ENCODE measurements at places on chromosomes 1 and 21.

GRCh38 chr1:44237721-44238457 lies 24.6 kb downstream of the DMAP1 start:
- ATAC-seq = peak; percentile 25

- no peak for ATAC-seq
These were observed 34.5 kb downstream of the PROX1 start for GRCh38 chr1:214022229-214022791.

- no peak for ATAC-seq
These were observed 39.4 kb upstream of the EFHD2 start for GRCh38 chr1:15370268-15370667.

DNA sequence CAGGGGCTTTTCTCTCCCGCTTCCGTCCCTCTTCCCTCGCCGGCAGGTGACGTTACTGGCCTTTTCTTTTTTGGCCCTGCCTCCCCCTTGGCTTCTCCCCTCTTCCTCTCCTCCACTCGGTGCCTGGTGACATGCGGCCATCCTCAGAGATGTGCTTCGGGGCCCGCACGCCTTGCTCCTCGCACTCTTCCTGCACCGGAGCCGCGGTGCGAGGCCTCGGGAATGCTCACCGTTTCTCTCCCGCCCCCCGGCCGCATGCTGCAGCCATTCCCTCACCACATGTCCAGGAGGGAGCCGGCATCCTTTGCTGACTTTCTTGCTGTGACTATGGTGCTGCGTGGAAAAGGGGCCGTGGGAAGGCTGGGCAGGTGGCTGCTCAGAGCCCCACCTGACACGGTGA lies 39.3 kb downstream of the PDE9A start:
- ATAC-seq = no peak

GRCh38 chr1:156795787-156796186 lies 20.9 kb downstream of the SH2D2A start:
- no peak for ATAC-seq

- ATAC-seq = no peak
These were observed 84.4 kb downstream of the MACF1 start for GRCh38 chr1:39288735-39289465.

- no peak for ATAC-seq
These were observed 73.2 kb downstream of the GRIK3 start for GRCh38 chr1:36961062-36961615.

DNA sequence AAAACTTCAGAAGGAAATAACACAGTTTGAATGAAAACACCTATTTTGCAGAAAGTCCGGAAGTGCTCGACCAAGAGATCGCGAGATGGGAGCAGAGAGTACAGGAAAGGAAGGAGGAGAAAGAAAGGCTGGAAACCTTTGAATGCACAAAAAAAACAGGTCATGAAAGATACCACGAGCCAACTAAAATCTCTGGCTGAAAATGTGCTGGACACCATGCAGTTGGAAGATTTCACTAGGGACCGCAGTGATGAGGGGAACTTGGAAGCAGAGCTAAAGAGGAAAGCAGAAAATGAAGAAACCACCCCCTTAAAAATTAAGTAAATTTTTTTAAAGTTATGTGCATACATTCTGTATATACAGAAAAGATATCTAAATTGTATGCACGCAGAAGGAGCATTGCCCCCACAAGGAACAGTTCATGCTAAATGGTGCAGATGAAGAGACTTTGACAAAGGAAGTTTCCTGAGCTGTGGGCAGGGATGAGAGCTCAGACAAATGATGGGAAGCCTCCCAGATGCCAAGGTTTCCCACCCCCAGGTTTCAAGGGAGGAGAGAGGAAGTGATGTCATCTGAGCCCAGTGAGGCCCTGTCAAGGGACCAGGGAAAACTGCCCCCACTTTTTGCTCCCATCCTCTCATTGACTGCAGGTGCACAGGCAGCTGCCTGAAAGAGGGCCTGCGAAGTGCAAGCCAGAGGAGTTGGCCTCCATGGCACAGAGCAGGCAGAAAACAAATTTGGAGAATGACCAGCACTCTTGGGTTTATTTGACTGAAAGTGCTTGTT lies 52.5 kb downstream of the ETS2 start:
- no peak for ATAC-seq

GRCh38 chr1:6891781-6892579 lies 106.7 kb downstream of the CAMTA1 start:
- ATAC-seq = no peak

DNA sequence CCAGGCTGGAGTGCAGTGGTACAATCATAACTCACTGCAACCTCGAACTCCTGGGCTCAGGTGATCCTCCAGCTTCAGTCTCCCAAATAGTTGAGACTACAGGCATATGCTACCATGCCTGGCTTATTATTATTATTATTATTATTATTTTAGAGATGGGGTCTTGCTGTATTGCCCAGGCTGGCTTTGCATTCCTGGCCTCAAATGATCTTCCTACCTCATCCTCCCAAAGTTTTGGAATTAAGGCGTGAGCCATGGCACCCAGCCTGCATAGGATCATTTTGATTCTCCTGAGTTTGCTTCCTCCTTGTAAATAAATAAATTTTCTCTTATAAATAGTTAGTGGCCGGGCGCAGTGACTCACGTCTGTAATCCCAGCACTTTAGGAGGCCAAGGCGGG lies 6.2 kb downstream of the DDI2 start:
- no peak for ATAC-seq

- no peak for ATAC-seq
These were observed 255.9 kb downstream of the LMO4 start for GRCh38 chr1:87584586-87584985.

DNA sequence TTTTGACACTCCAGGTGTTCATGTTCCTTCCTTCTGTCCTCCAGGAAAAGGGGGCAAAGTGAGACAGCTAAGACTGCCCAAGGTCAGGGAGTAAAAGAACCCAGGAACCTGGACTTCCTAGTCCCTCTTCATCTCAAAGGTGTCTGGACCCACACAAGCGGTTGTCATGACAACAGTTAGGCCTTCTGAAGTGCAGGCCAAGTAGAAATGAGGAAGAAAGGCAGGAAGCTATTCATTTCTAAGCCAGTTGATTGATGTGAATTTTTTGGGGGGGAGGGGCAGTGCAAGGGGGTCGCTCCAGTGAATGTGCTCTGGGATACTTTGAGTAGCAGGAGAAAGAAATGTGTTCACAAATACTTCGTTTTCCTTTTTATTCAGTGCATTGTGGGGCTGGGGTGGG lies 114.3 kb downstream of the NAV1 start:
- no peak for ATAC-seq

GRCh38 chr1:244445320-244446181 lies 6.2 kb downstream of the ADSS2 start:
- ATAC-seq = no peak

GRCh38 chr1:203751051-203751450 lies 13.9 kb upstream of the LAX1 start:
- peak; percentile 93 for ATAC-seq

GRCh38 chr1:209926045-209926444 lies 12.0 kb upstream of the SYT14 start:
- ATAC-seq = no peak

DNA sequence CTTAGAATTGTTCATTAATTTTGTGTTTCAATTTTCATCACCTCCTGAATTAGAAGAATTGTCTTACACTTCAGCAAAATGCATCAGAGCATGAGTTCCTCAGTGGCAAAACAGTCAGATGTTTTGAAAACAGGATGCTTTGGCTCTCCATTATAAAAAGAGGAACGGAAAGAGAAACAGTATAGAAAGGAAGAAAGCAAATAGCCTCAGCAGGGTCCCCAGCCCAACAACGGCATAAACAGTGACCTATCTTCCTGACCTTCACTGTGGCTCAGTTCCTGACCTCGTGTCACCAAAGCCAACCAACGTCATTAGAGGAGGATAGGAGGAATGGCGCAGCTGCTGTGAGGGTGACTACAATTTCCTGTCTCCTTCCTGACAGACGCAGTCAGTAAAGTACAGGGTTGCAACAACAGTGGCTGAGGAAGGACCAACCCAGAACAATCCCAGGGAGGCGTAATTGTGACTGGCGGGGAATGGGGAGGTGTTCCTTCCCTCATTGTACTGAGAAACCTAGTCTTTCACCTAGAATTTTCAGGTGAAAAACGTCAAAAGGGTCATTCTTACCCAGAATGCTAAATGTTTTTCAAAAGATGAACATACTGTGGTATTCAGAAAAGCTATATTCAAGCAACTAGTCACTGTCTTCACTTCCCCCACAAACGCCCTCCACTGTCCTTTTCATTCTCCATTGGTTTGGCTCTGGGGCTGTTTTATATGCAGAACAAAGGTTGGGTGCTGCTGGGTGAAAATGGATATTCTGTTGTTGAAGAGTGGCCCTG lies 197.9 kb upstream of the SGIP1 start:
- ATAC-seq = peak; percentile 76

GRCh38 chr1:19645411-19646251 lies 1.5 kb downstream of the NBL1 start:
- no peak for ATAC-seq

- no peak for ATAC-seq
These were observed 52.7 kb downstream of the AGPAT3 start for GRCh38 chr21:43917515-43918384.

GRCh38 chr1:32816676-32817158 lies 441 bp downstream of the YARS1 start:
- ATAC-seq = peak; percentile 31

GRCh38 chr1:147494998-147495580 lies 46.2 kb upstream of the BCL9 start:
- ATAC-seq = peak; percentile 89

- peak; percentile 93 for ATAC-seq
These were observed 12.9 kb upstream of the KPNA6 start for GRCh38 chr1:32094746-32095521.

- no peak for ATAC-seq
These were observed 1.2 kb upstream of the A3GALT2 start for GRCh38 chr1:33322109-33322508.

- no peak for ATAC-seq
These were observed 30.6 kb upstream of the SLC30A10 start for GRCh38 chr1:219958875-219959417.

- ATAC-seq = no peak
These were observed 17.3 kb upstream of the C1orf159 start for GRCh38 chr1:1132956-1133750.

DNA sequence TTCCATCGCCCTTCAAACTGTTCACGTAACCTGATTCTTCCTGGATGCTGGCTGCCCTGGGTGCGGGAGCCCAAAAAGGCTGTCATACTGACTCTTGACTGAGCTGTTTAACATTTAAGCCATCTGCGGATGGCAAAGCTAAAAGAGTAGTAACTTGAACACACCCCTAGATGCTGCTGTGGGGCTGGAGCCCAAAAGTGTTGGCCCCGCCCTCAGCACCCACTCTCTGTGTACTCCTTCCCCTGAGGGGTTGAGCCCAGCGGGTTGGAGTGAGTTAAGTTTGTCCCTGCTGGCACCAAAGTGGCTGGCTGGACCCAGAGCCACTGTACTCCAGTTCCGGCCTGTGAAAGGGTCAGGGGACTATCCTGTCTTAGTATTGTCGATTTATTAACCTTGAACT lies 640.6 kb downstream of the PTPRU start:
- no peak for ATAC-seq

DNA sequence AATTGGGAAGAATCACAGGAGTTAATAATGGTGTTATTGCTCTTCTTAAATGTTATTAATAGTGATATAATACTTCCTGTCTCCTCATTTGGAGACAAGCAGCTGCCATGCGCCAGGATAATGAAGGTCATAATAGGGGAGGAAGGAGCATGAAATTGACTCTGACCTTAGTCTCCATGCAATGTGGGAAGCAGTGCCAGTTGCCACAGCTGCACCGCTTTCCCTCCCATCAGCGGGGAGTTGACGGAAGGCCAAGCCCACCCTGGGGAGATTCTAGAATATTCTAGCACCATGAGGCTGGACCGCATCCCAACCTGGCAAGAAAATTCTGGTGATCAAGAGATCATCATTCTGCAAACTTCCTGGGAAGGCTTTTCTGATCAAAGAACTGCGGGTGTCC lies 11.0 kb upstream of the OLIG1 start:
- no peak for ATAC-seq

DNA sequence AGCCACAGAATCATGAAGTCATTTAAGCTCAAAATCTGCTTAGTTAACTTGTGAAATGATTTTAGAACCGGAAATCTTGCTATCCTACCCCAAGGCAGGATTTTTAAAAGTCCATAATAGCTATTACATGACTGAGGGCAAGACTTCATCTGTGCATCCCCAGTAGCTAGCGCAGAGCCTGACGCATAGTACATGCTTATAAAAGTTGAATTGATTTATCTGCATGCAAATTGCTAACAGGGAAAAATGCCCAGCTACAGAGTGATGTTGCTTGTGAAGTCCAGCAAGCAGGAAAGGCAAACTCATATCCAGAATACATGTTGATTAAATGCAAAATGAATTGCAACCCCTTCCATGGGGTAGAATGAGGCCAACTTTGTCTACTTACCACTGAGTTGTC lies 8.1 kb upstream of the MAP1LC3C start:
- no peak for ATAC-seq

GRCh38 chr1:245444147-245444828 lies 289.5 kb downstream of the KIF26B start:
- no peak for ATAC-seq

DNA sequence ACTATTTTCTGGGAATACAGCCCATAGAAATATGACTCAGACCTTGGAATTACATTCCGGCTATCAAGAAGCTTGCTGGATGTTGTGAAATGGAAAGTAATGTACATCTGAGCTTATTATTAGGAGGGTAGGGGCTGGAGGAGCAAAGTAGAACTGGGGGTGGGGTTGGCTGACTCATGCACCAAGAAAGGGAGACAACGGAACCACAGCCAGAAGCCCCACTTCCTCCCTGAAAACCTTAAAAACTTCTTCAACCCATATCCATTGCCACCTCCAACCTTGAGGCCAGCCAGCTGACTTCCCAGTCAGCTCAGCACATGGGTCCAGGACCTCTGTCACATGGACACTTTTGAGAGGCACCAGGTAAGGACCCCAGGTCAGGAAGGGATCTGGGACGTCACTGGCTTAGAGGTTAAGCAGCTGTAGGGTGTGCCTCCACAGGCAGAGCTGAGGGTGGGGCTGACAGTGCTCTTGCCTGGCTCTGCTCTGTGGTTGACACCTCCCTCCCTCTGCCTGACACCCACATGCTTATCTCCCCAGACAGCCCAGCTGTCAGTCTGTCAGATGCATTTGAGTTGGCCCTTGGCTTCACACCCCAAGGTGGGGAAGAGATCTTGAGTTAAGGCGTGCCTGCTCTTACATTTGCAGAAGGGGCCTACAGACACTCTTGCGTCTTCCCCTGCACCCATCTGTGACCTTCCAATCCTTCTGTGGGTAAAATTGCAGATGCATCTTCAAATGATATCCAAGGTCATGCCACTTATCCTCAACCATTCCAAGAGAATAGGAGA lies 5.7 kb upstream of the ZNF683 start:
- ATAC-seq = peak; percentile 91

DNA sequence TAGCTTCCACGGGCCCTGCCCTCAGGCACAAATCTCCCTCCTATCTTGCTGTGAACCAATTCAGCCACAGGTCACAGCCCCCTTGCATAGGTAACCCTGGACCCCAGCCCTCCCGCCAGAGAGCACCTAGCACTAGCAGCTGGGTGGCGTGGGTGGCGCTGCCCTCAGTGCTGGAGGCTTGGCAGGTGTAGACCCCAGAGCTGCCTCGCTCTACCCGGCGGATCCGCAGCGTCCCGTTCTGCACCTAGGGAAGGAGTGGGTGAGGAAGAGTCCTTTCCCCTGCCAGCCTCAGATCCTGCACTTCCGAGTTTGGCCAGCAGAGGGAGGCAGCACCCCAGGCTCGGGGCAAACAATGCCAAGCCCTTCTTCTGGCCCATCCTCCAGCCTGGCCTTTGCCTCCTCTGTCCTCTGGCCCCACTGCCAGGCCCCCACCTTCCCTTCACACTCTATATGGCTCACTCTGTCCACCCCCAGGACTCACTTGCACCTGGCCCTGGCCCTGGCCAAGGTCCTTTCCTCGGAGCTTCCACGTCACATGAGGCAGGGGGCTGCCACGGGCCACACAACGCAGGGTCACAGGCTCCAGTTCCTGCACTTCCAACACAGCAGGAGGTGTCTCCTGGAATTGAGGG lies 9.0 kb downstream of the IGSF9 start:
- ATAC-seq = peak; percentile 76
